ENCODE measurements at places on chromosomes 7 and 10. TPM values are rescaled to one million over a fixed set of nuclear protein-coding genes. Genes with fewer than 3 reads are reported as not detected.
A peak's percentile ranks its signal among the peaks of the same experiment; 100 is the strongest.

GRCh38 chr10:29622382-29622922 lies 12.3 kb downstream of the SVIL start:
- no peak for DNase-seq

- no peak for DNase-seq
Observed at GRCh38 chr7:31107106-31108090, 55.3 kb downstream of the ADCYAP1R1 start.

- no peak for DNase-seq
Observed at GRCh38 chr10:120034236-120034635, 141.7 kb downstream of the SEC23IP start.

GRCh38 chr10:62578301-62578700 lies 204.1 kb downstream of the ZNF365 start:
- no peak for DNase-seq

DNA sequence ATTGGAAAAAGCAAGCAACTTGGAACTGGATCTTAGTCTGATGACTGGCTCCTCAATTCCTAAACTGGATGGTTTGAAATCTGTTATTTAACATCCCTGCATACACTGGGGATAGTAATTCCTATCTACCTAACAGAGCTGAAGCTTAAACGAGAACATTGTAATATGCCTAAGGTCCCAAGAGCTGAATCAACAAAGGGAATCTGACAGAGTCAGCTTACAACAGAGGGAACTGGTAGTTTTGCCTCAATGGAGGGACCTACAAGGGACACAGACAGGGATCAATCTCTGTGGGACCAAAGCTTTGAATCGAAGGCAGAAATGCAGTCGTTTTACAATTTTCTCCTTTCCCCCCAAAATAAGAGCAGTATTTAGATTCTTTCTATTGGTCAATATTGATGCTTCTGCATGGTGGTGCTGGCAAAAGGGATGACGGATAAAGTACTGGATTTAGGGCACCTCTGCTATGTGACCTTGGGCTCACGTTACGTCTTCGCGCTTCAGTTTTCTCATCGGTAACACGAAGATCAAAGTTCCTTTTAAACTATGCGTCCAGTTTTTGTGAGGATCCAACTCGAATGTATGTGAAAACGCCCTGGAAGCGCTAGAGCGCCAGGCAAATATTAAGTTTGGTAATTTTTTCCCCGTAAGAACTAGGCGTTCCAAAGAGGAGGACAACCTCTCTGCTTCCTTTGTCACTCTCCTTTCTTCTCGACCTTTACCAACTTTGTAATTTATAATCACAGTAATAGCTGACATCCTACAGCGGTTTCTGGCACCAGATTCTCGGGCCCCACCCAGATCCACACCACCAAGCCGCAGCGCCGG lies 1.1 kb downstream of the ACTR1A start:
- DNase-seq = no peak

GRCh38 chr7:141208539-141208938 lies 134.7 kb downstream of the TMEM178B start:
- DNase-seq = peak; percentile 57

- no peak for DNase-seq
Observed at GRCh38 chr10:119976421-119976820, 83.9 kb downstream of the SEC23IP start.

DNA sequence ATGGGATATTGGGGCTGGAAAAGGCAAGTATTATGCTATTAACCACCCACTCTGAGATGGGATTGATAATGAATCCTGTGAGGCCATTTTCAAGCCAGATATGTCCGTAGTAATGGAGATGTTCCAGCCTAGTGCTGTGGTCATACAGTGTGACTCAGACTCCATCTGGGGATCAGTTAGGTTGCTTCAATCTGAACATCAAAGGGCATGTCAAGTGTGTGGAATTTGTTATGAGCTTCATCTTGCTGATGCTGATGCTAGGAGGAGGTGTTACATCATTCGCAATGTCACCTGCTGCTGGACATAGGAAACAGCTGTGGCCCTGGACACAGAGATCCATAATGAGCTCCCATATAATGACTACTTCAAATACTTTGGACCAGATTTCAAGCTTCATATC lies 144.7 kb downstream of the PLCE1 start:
- DNase-seq = no peak

DNA sequence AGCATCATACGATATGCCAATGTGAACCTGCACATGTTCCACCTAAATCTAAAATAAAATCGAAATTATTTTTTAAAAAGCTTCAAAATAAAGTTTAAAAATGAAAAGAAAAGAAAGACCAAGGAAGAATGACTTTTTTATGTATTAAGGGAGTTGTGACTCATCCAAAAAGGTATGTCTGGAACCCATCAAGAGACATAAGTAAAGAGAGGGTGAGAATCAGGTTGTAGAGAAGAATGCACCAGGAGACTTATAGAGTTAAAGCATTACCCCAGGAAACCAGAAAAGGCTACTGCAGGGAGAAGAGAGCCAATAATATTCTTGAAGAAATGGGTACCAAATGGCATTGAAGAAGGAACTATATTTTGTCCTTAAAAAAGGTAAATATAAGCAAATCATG lies 69.8 kb downstream of the CTTNBP2 start:
- no peak for DNase-seq

DNA sequence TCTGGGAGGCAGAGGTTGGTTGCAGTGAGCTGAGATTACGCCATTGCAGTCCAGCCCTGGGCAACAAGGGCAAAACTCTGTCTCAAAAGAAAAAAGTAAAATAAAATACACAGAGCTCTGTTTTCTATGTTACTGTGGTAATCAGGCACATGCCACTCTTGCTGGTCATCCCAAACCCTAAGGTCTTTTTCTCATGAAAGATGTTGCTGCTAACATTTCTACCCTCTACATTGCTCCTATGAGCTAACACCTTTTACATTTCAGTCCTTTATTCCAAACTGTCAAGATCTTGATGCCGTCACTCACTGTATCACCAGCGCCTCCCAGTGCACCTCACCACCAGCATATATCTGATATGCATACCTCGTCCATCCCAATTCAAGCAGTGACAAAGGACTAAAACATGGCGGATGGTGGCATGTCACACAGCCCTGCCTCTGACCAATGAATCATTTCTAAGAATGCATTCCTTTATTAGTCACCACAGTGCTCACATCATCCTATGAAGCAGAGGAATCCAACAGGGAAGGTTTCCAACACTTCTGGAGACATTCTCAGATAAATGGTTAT lies 4.3 kb downstream of the DAGLB start:
- no peak for DNase-seq

DNA sequence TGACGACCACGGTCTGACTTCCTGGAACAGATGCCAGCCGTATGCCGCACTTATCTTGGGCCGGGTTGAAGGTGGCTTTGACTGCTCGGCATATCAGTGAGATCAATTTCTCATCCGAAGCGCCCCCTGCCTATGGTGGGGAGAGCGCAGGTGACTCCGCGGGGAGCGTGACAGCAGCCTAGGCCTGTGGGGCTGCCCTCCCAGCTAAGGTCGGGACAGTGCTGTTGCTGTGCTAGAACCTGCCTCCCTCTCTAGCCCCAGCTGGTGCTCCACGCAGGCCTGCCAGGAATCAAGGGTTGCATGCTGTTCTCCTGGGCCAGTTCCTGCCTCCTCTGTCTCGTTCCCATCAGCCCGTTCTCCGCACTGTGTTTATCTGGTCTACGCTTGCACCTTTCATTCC lies 49.8 kb downstream of the PODXL start:
- DNase-seq = peak; percentile 38

MKI67 gene
- total RNA-seq = 96.5 TPM

HDAC9 gene
- total RNA-seq = 14.6 TPM

AKR1E2 gene
- total RNA-seq = 5.4 TPM

FAM237B gene
- total RNA-seq = not detected

Data from WTC11 (cell line).